Activated T-helper 9 cell treated with anti-CD3 and anti-CD28 coated beads, Interleukin-2, amount 50 U/mL, for 16 hours (primary cell): ENCODE measurements at places on chromosomes 7 and 10.
A peak's percentile ranks its signal among the peaks of the same experiment; 100 is the strongest.

DNA sequence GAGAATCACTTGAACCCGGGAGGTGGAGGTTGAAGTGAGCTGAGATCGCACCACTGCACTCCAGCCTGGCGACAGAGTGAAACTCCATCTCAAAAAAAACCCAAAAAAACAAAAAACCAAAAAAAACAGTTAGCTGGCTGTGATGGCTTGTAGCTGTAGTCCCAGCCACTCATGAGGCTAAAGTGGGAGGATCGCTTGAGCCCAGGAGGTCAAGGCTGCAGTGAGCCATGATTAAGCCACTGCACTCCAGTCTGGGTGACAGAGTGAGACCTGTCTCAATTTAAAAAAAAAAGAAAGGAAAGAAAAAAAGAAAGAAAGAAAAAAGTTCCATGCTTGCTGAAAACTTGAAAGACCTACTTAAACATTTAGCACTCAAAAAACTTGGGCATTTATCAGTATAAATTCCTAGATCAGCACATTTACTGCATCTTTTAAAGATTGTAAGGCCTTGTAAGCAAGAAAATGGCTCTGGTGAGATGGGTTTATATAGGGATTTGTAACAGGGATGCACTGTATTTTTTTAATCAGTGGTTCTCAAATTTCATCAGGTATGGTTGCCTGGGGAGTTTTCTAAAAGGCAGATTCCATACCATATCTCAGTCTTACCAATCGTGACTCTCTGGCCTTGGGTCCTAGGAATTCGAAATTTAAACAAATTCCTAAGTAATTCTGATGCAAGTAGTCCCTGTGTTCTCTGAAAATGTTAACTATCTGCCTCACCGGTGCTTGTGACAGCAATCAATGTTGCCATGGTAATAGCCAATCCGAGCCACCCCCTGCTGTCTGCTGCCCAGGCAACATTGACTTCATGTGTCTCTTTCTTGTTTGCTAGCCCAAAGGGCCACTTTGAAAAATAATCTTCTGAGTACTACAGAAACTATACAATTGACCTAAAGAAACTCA lies 11.5 kb upstream of the NT5C2 start:
- DNase-seq, result no peak

GRCh38 chr7:105650382-105650970 lies 69.2 kb upstream of the EFCAB10 start:
- DNase-seq, result no peak

- no peak for DNase-seq
These were observed 12.5 kb downstream of the SHOC2 start for GRCh38 chr10:110931769-110932381.

DNA sequence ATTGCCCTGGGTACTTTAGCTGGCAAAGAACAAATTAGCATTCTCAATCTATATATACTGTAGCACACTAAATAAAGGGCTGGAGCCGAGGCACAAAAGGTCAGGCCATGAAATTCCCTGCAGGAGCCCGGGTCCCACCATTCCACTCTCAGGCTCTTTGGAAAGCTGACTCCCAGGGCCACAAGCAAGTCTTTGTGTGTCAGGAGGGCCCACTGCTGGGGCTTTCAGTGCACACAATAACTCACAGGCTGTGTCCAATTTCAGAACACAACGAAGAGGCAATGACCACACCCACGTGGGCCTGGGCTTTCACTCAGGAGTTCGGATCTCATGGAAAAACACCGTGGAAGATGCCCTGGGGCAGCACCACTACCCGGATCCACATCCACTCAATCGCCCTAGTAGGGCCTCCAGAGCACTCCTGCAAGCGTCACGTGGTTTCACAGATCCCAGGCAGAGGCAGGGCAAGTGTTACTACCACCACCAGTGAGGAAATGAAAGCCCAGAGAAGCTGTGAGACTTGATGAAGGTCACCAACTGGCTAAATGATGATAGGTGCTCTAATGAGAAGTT lies 60.3 kb downstream of the COBL start:
- no peak for DNase-seq

GRCh38 chr10:22505911-22506685 lies 160.8 kb downstream of the SPAG6 start:
- DNase-seq, result peak; percentile 20

DNA sequence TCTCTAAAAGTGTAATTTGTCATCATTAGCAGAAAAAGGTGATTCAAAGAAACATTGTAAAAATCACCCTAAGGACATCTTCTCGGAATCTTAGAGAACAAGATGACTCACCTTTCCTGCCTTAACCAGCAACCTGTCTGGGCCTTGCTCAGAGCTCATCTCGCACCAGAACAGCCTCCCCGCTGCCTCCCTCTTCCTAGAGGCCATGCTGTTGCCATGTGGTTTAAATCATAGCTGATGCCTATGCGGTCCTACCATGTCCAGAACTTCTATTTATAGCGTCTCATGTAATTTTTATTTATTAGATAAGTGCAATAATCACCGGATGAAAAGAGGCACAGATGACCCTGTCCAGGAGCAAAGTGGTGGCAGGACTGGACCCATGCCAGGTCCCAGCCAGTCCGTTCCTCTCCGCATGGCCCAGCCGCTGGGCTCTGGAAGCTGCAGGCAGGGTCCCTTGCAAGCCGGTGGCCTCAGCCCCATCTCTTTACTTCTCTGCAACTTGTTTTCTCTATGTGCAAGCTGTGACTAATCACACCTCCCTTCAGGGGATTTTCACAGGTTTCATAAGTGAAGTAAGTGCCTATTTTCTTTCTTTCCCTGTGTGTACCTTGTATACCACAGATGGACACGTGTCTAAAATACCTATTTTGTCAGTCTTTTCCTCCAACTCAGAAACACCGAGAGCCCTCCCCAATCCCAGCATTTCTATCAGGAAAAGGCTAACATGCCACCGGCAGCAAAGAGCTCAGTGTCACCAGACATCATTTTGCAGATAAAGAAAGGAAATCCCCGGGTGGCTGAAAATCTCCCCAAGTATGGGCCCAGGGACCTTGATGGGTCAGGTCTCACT lies 27.1 kb downstream of the KLF6 start:
- peak; percentile 64 for DNase-seq

DNA sequence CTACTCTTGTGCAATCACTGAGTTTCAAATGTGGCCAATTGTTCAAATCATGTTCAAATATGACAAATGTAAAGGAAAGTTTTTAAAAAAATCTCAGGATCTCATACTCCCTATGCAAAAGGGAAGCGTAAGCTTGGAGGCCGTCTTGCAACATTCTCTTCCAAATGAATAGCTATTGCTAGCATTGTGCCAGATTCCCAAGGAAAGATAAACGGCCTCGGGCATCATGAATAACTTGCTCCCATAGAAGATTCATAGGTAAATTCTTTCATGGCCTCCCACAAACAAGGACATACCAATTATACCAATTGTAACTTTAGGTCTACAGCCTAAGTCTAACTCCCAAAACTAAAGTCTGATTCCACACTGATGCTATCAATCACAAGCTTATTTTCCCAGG lies 416.9 kb downstream of the THSD7A start:
- DNase-seq, result no peak
